Left lobe of liver (tissue), 2 donors: ENCODE measurements at places on chromosomes 2 and 18. TPM values are rescaled to one million over a fixed set of nuclear protein-coding genes. Genes with fewer than 3 reads are reported as not detected.

- no peak for DNase-seq
These were observed 7.5 kb upstream of the CPLX4 start for GRCh38 chr18:59325965-59326364.

DNA sequence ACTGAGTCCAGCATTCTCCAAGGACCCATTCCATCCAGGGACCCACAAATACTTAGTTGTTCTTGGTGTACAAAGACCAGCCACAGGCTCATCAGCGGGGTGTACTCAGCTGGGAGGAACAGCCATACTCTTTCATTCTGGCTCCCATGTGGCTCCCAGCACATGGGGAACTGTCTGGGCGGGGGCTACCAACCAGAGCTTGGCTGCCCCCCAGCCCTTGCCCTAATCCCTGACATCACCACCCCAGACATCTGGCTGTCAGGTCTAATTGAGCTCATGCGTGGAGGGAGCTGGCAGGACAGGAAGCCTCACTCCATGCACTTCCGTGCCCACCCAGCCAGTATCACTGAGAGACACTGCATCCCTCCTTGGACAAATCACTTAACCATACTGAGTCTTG lies 283.6 kb downstream of the DYSF start:
- DNase-seq, result no peak

The UGT1A3 gene
- 52.8 TPM for total RNA-seq

GRCh38 chr18:76255070-76255683 lies 239.9 kb downstream of the ZNF516 start:
- DNase-seq, result no peak

DNA sequence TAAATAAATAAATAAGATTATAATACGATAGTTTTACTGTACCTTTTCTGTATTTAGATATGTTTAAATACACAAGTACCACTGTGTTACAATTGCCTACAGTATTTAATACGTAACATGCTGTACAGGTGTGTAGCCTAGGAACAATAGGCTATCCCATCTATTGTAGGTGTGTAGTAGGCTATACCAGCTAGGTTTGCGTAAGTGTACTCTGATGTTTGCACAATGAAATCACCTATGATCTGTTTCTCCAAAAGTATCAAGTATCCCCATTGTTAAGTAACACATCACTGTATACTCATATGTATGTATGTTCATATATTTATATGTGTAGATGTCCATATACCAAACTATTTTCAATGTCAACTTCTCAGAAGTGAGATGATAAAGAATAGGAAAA lies 118.2 kb upstream of the RND3 start:
- no peak for DNase-seq

The SERPINB13 gene
- not detected for total RNA-seq

The KATNAL2 gene
- 4.5 TPM for total RNA-seq

DNA sequence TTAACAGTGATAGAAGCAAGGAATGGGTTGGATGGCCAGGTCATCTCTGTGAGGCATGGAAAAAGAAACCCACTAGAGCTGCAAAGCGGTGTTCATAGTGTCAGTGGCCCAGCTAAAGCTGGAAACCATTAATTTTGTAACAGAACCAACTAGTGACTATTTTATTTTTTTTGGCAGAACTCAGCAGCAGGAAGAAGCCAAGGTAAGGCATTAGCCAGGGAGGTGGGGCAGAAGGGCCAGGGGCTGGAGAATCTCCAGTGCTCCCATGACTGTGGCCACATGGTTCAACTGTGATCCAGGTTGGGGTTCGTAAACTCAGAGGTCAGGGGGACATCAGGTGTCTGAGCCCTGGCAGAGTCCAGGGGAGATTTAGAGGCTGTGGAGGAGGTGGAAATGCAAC lies 25.9 kb upstream of the YES1 start:
- DNase-seq, result peak; percentile 72

DNA sequence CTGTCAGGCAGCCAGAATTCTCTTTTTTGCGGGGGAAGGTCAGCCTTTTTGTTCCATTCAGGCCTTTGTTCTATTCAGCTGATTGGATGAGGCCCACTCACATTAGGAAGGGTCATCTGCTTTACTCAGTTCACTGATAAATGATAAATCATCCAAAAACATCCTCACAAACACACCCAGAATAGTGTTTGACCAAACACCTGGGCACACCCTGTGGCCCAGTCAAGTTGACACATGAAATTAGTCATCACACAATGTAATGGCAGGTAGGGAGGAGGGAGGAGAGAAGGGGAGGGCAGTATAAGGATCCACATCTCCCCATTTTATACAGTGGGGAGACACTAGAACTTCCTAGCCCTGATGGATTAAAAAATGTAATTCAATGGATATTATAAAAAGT lies 8.3 kb upstream of the RMC1 start:
- DNase-seq, result no peak

DNA sequence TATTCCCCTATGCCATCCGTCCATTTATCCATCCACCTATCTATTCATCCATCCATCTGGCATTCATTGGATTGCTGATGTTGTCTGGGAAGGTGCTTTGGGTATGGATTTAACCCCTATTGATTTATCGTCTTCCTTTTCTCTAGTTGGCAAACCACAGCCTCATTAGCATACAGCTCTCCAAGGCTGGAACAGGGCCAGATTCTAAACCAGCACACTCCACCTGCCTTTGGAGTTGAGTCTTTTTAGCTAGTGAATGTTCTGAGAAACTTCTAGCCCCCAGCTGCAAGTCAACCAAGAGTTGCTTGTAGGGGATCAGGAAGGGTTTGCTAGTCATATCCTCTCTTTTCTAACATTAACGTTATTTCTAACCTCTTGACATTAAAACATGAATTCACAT lies 90.7 kb downstream of the NRP2 start:
- DNase-seq, result no peak

DNA sequence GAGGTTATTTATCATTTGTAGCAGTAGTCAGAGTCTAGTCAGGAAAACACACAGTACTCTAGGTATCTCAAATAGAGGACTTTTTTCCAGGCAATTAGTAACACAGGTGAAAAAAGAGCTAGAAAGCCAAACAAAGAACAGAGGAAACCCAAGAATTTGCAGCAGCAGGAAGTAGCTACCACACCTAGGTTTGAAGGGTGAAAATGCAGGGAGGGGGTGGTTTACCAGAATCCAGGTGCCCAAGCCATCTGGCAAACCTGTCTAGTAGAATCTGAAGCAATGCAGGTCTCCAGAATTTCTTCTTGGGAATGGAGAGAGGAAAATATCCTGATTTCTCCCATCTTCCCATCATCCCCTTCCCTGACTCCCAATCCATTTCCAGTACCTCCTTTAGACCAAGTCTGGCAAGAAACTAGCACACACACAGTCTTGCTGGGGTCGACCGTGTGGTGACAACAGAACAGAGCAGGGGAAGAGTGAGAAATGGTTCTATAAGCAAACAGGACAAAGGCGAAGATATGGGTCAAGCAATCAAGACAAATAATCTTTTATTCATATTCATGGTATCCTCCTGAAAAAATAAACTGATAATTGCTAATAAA lies 231.9 kb upstream of the MMADHC start:
- DNase-seq, result no peak

DNA sequence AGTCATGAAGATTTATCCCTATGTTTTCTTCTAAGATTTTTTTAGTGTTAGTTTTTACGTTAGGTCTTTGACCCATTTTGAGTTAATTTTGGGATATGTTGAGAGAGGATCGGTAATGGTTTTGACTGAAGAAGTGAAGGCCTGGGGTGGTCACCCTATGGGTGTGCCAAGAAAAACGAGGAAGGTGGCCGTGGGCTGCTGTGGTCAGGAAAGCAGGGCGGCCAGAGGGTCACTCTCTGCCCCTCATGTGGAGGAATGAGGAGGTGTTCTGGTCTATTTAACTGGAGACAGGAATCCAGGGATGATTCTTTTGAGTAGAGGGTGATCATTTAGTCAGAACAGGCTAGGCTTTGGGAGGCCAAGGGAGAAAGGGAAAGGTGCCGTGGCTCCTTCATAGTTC lies 50.7 kb downstream of the MYO7B start:
- peak; percentile 18 for DNase-seq

The AQP4 gene
- 0.45 TPM for total RNA-seq

The ASNSD1 gene
- total RNA-seq, result 19.1 TPM

The BOLL gene
- not detected for total RNA-seq

GRCh38 chr2:15275346-15275745 lies 285.8 kb downstream of the NBAS start:
- DNase-seq, result no peak

The CYP27C1 gene
- 0.05 TPM for total RNA-seq

GRCh38 chr2:59276033-59276432 lies 1034.9 kb upstream of the FANCL start:
- DNase-seq, result no peak

DNA sequence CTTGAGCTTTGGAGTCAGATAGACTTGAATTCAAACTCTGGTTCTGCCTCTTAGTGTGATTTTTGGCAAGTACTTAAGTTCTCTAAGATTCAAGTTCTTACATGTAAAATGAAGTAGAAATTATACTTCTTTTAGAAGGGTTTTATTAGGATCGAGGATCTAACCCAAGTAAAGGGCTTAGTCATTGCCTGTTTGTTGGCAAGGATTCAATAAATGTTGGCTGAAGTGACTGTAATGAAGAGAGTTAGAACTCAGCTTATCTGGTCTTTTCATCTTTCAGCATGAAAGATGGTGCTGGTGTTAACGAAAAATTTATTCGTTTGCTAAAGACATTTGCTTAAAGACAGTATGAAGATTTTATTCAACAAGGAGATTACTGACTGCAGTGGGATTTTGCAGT lies 315.9 kb upstream of the THUMPD2 start:
- DNase-seq, result no peak

DNA sequence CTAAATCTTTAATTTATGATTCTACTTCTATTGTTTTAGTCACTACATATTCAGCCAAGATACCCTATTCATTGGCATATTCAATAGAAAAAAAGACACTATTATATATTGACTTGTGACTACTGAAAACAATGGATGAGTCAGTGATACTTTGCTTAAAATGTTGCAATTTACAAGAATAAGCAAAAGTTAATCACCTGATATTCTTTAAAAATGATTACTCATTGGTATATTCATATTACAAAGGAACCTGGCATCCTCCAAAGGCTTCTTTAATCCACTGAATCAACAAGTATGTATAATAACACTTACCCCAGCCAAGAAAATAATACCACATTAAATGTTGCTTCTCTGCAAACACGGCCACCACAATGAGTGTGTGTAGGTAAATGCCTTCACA lies 87.8 kb downstream of the CALCRL start:
- no peak for DNase-seq

DNA sequence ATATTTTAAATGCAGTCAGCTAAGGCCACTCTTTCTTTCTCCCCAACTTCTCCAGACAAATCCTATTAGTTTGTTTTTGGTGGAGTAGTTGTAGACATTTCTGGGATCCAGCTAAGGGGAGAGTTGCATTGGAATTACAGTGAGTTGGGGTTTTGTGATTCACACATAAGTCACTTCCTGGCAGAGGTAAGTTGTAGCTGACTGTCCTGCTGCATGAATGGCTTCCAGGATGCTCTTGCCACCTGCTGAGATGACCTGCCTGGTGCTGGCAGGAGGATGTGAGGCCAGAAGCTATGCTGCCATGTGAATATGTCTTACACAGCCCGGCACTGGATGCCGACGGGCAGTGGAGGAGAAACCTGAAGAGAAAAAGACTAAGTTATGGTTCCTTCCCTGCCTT lies 243.7 kb downstream of the TDRD15 start:
- DNase-seq, result no peak

The WDCP gene
- total RNA-seq, result 6.8 TPM

DNA sequence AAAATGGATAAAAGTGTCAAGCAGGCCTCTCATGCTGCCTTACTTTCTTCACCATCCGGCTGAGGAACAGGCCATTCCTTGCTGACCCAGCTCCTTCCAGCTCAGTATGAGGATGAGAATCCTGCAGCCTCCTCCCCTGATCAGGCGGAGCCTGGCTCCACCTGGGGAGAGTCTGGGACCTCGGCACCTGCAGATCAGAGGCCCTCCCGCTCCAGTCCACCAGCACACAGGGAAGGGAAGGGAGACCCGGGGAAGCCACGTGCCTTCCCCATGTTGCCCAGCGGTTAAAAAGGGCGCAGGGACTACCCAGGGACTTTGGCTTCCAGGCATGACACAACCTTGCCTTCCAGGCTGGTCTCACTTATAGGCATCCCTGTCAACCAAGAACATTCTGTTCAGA lies 172.0 kb downstream of the NDUFA10 start:
- peak; percentile 32 for DNase-seq

The MOGAT1 gene
- 10.2 TPM for total RNA-seq

DNA sequence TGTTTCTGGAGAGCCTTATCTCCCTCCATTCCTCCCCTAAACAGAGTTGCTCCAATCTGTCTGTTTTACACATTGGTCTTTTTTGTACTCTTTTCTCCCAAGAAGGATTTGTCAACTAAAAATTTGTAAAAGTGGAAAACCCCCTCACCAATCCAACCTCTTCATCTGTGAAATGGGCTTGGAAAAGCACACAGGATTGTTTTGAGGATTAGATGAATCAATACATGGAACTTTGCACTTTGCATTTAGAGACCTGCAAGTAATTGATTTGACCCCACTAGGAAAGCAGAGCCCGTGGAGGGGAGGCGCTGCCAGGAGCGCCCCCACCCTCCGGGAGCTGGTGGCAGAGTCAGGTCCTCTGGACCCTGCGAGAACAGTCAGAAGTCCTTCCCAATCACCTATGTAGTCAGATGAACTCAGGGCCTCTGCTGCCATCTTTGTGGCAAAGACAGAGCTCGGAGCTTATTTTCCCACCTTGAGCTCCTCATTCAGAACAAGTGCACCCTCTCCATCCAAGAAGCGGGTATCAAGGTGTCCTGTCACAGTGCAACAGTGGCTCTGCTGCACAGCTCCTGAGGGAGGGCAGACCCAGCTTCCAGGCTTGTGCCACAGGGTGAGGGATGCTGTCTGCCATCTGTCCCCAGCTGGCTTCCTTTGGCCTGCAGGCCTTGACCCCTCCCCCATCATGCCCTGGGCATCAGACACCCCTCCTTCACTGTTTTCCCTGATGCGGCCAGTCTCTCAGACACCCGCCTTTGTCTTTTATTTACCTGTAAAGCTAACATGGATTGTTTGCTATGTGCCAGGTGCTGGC lies 1.7 kb upstream of the TMEM185B start:
- DNase-seq, result no peak
